ENCODE measurements at places on chromosomes 3 and 15. TPM values are rescaled to one million over a fixed set of nuclear protein-coding genes. Genes with fewer than 3 reads are reported as not detected.
A peak's percentile ranks its signal among the peaks of the same experiment; 100 is the strongest.

Gene P2RY14
- total RNA-seq = 6.2 TPM

Gene GNAT1
- not detected for total RNA-seq

Gene ATP13A4
- 145 TPM for total RNA-seq

Gene C2CD4A
- total RNA-seq = 0.15 TPM

GRCh38 chr3:45715945-45716344, 26.7 kb downstream of the SACM1L start:
- no peak for DNase-seq
- no peak overlapping the region for H3K27ac ChIP-seq
- H3K36me3 ChIP-seq = peaks cover 12% of the 10 kb centered on the region

- no peaks in the 10 kb centered on the region for H3K27me3 ChIP-seq
- peak overlapping the region; percentile 74 for H3K27ac ChIP-seq
- H3K36me3 ChIP-seq = no peaks in the 10 kb centered on the region
- H3K4me3 ChIP-seq = no peak overlapping the region
Observed at GRCh38 chr3:134325061-134325705, 49.1 kb downstream of the AMOTL2 start.

- peaks cover 22% of the 10 kb centered on the region for H3K4me1 ChIP-seq
- no peaks in the 10 kb centered on the region for H3K27me3 ChIP-seq
- DNase-seq = no peak
- peak overlapping the region; percentile 15 for H3K27ac ChIP-seq
- no peak overlapping the region for H3K4me3 ChIP-seq
Observed at GRCh38 chr3:71119171-71119570, 464.4 kb downstream of the FOXP1 start.

GRCh38 chr3:65988411-65989180, 50.1 kb downstream of the MAGI1 start:
- H3K27me3 ChIP-seq = no peaks in the 10 kb centered on the region
- H3K4me3 ChIP-seq = no peak overlapping the region
- no peaks in the 10 kb centered on the region for H3K36me3 ChIP-seq
- no peak overlapping the region for H3K27ac ChIP-seq
- DNase-seq = no peak

DNA sequence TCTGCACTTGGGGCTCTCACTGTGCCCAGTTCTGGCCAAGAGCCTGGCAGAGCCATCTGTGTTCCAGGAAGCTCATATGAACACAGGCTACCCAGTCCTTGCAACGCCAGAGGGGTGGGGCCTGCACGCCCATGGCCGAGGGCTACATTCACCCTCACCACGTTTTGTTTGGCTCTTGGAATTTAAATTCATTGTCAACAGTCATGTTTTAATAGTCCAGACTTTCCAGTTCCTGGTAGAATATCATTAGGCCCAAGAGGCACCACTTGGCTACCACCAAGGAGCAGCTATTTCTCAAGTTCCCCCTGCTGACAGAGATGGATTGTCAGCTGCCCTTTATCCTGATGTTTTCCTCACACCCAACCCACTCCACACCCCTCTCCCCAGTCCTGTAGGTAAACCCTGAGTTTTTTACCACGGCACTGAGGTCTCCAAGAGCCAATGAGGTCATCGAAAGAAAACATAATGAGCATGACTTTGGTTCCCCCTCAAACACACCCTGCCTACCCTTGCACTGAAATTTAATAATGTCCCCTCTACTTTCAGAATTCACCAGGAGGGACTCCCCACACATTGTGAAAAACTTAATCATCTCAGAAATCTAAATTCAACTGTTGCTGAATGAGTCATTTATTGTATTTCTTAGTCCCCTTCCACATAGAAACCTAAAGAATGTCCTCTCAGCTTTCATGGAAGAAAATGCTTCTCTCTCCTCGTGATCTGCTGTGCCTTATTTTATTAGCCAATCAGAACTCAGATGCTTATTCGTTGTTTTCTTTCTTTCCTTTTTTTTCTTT, 125.1 kb downstream of the SHQ1 start:
- H3K36me3 ChIP-seq = no peaks in the 10 kb centered on the region
- no peak overlapping the region for H3K27ac ChIP-seq
- H3K4me3 ChIP-seq = no peak overlapping the region
- no peaks in the 10 kb centered on the region for H3K4me1 ChIP-seq

Measured in upper lobe of left lung (tissue), 6 donors.